ENCODE measurements at places on chromosomes 7 and 10. TPM values are rescaled to one million over a fixed set of nuclear protein-coding genes. Genes with fewer than 3 reads are reported as not detected.

NUTM2E gene
- 0.43 TPM for total RNA-seq

CPA2 gene
- 65.8 TPM for total RNA-seq

LEP gene
- not detected for total RNA-seq

SFRP4 gene
- total RNA-seq: not detected

C7orf33 gene
- not detected for total RNA-seq

CXCL12 gene
- total RNA-seq: 52.3 TPM
